ENCODE measurements at places on chromosomes 6 and 20.
A peak's percentile ranks its signal among the peaks of the same experiment; 100 is the strongest.

DNA sequence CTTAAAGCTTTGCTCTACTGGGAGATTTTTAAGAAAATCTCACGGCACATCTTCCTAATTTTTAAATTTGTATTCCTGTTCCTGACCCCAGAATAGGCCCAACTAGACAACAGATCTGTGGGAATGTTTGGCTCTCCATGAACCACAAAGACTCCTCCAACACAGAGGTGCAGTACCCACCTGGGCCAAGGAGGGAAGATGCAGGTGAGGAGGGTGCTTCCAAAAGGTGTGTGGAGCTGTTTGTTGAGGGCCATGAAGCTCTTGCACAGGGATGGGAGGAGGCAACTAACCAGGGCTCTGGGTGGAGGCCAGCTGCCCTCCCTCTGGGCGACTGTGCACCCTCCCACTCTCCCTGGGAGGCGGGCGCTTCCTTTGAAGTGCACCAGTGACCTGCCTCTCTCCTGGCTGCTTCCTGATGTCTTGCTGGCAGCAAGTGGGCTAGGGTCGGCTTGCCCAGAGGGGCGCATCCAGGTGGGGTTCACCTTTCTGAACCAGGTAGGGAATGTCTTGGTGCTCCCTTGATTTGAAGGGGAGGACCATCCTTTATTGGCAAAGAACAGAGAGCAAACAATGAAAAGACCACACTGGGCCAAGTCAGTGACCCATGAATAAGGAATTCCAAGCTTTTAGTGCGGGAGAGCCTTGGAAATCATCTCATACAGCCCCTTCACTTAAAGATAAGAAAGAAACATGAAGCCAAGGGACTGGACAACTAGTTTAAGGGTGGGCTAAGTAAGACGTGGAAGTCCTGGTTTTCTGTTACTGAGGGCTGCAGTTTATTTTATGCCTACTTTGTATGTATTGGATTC lies 76.0 kb downstream of the ANKRD6 start:
- no peak for DNase-seq

- peak; percentile 35 for DNase-seq
Measured at GRCh38 chr6:100078509-100078908, 84.5 kb upstream of the MCHR2 start.

- no peak for DNase-seq
Measured at GRCh38 chr6:143241911-143242310, 181.2 kb downstream of the AIG1 start.

- DNase-seq: no peak
Measured at GRCh38 chr6:95686895-95687294, 109.6 kb downstream of the MANEA start.

DNA sequence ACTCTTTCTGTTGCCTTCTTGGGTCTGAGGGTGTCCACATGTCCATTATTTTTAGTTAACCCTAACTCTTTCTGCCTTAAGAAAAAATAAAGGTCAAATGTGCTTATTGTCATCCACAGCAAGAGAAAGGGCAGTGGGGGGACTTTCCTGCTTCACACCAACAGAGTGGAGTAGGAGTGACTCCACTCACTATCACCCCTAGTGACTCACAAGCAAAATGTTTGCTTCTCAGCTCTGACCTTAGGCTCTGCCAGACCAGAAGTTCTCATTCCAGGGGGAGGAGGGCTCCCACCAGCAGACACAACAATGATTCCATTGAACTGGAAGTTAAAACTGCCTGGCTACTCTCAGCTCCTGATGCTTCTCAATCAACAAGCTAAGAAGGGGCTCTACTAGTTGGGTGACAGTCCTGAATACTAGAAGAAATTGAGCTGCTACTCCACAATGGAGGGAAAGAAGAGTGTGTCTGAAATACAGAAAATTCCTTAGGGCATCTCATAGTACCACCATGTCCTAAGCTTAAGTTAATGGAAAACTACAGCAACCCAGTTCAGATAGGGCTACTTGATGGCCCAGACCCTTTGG lies 83.9 kb upstream of the AFDN start:
- DNase-seq: no peak

GRCh38 chr6:148509119-148509799 lies 166.6 kb downstream of the SASH1 start:
- no peak for DNase-seq

DNA sequence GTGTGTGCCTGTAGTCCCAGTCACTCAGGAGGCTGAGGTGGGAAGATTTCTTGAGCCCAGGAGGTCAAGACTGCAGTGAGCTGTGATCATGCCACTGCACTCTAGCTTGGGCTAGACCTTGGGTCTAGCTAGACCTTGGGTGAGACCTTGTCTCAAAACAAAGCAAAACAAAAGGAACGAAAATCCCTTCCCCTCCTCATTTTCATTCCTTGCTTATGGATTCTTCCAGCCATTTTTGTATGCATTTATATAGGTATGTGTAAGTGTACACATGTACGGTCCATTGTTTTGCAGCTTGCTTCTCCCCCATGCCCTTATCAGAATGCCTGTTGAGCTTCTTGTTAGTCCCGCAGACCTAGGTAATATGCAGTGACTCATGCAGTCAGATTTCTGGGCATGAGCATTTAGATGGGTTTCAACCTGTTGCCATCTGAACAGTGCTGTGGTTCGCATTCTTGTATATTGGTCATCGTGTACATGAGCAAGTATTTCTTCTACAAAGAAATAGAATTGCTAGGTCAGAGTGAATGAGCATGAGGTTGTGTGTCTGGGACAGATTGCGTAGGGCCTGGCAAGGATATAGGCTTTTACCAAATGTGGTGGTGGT lies 73.2 kb downstream of the ATRN start:
- no peak for DNase-seq

DNA sequence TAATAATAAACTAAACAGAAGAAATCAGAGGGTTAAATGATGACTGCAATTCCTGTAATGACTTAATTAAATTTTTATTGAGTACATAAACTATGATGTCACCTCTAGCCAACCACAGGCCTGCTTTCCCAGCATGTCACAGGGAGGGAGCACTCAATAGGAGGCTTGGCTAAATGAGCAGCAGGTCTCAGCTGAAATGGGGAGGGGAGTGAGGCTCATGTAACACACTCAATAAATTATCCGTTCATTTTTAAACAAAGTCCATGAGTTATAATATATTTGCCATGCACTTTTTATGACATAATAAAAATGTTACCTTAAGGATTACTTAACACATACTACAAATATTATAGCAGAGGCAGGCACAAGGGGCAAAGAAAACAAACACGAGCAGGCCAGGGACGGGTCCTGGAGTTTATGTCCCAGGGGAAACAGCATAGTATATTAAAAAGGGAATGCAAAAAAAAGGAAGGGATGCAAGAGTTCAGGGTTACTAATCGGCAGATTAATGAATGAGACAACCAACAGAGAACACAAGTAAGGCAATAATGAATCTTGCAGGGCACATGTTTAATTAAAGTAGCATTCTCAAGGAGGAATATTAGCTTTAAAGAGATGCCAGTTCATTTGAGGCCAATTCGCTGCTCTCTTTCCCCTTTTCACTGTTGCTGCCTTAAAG lies 27.1 kb upstream of the FAM83C start:
- DNase-seq: no peak

- no peak for DNase-seq
Measured at GRCh38 chr6:30073489-30074235, 1.9 kb downstream of the RNF39 start.

GRCh38 chr6:33745548-33745947 lies 1.2 kb downstream of the IP6K3 start:
- no peak for DNase-seq

- DNase-seq: peak; percentile 93
Measured at GRCh38 chr20:5205348-5206210, 78.8 kb downstream of the CDS2 start.
